ENCODE measurements at places on chromosomes 2 and 18.

GRCh38 chr2:128303911-128304310, 14.8 kb downstream of the HS6ST1 start:
- DNase-seq: no peak

GRCh38 chr2:205058409-205058808, 513.1 kb downstream of the PARD3B start:
- no peak for DNase-seq

- DNase-seq: no peak
Observed at GRCh38 chr18:22322243-22322691, 95.4 kb downstream of the CTAGE1 start.

DNA sequence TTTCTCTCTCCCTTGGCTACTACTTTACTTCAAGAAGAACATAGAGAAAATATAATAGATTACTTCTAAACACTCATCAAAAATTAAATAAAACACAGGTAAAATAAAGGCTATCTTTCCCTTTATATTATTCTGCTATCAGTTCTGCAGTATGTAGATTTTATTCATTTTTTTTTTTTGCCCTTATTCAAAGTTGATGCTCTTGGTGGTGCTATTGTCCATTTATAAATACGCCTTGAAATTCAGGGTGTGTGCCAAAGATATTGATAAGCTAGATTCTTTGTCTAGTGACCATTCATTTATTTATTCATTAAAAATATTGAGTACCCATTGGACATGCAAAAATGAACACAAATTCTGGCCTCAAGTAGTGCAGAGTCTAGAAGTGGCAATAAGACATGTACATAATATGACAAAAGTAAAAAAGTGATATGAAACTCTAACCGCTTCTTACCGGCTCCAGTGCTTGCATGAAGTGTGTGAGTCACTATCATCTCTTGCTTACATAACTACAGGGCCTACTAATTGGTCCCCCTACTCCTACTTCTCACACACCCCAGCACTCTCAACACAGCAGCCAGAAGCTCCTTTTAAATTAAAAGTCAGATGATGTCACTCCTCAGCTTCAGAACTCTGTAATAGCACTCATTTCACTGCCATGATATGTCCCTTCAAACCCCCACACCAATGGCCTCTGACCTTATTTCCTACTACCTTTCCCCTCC, 208.3 kb upstream of the FANCL start:
- no peak for DNase-seq

DNA sequence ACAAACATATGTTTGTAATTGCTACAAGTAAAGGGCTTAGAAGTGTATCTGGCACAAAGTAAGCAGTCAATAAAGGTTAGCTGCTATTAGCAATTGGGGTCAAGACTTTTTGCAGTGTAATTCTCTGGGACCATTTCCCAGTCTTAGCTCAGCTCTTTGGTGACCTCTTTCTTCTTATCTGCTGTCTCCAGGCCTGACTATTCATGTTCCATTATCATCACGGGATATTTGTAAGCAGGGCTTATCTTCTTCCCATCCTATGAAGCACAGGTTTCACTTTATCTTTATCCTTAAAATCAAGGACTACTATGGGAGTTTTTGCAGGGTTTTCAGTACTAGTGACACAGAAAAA, 131.7 kb downstream of the DOCK10 start:
- DNase-seq: no peak

GRCh38 chr18:32469691-32470459, 807 bp downstream of the GAREM1 start:
- no peak for DNase-seq

GRCh38 chr2:145599756-145600155, 1079.8 kb upstream of the ZEB2 start:
- no peak for DNase-seq

- no peak for DNase-seq
Observed at GRCh38 chr18:37398248-37398920, 167.2 kb downstream of the CELF4 start.

DNA sequence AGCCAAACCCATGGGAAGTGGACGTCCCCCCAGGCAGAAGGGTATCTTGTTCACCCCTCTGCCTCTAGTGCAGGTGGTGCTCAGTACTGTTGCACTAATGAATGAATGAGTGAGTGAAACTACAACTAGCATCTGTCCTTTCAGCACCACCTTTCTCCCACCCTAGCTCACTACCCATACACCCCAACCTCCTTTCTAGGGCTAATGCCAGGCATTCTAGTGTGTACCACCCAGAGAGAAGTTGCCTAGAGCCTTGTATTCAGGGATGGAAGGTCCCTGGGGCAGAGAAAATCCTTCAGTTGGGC, 22.5 kb downstream of the CCT7 start:
- no peak for DNase-seq

DNA sequence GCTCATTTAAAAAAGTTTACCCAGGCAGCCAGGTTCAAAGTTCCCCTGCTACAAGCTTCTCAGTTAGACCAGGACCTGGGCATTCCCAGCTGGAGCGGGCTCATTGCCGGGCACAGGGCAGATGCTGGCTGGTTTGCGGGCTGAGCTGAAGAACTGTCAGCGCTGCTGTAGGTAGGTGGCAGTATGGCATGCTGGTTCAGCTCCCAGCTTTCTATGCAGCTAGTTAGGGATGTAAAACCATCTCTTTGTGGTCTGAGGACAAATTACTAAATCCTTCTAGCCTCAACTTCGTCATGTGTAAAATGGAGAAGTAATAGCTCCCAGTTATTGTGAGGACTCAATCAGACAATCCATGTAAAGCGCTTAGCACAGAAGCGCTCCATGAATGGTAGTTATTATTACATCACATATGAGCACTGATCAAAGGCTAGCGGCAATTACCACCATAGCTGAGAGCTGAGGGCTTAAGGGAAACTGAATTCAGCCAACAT, 2.4 kb upstream of the LDLRAD4 start:
- DNase-seq: no peak

DNA sequence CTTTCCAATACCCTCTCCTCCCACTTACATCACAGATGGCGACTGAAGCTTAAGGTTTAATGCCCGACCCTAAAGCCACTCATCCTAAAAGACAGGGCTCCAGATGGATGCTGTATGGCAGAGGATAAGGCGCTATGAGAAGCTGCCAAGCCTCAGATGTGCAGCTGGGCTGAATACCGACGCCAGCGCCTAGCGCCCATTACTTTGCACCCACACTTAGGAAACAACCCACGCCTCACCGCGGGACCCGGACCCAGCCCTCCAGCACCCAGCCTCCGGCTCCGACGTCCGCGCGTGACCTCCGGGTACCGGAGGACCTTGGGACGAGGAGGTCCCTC, 335 bp downstream of the TRAK2 start:
- DNase-seq: no peak

DNA sequence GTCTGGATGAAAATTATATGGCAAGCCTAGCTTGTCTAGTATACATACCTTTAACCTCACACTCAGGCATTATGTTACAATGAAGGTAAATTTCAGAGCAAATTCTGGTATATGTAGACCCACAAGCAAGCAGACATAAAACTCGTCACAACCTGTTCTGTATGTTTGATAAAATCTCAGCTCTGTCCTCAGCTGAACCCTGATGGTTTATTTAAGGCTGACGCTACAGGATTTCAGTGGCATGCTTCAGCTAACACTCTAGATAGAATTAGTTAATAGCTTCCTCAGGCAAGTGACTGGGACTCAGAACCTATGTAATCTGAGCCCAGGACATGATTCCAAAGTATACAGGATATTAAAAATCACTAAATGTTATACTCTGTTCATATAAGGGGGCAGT, 68.2 kb upstream of the MC2R start:
- DNase-seq: no peak

DNA sequence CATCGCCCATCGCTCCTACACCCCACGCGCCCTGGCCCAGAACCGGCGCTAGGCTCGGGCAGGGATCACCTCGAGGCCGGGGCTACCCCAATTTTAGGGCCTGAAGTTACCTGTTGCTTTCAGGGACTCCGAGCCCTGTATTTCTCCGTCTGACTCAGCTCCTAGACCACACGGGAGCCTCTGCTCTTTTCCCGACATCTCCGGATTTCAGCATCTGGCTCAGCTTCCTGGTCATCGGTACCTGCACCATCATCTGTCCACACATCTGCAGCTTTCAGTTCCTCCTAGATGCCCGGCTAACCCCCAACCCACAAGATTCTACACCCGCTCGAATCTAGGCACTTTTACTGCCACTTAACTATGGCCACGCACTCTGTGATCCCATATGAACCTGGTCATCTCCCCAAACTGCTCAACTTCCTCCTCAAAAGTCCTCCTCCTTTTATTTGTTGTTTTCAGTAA, 12.1 kb upstream of the HMSD start:
- no peak for DNase-seq

GRCh38 chr2:128357506-128358370, 39.1 kb upstream of the HS6ST1 start:
- no peak for DNase-seq

- DNase-seq: no peak
Observed at GRCh38 chr2:234448506-234449184, 48.2 kb downstream of the ARL4C start.

DNA sequence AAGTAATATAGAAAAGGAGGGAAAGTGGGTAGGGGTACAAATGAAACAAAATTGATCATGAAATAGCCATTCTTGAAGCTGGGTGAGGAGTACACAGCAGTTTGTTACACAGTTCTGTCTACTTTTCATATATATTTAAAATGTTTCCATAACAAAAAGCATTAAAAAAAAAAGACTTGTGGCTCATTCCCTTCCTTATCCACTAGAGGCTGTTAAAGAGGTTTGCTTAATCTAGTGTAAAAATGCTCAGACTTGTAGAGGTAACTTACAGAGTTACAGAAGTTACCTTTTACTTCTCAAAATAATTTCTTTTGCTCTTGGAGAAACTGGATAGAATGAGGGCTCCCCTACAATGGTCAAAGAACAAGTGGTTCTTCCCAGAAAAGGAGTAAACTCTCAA, 8.1 kb upstream of the WIPF1 start:
- no peak for DNase-seq

- DNase-seq: no peak
Observed at GRCh38 chr18:35335866-35336265, 8.4 kb downstream of the ZNF24 start.

DNA sequence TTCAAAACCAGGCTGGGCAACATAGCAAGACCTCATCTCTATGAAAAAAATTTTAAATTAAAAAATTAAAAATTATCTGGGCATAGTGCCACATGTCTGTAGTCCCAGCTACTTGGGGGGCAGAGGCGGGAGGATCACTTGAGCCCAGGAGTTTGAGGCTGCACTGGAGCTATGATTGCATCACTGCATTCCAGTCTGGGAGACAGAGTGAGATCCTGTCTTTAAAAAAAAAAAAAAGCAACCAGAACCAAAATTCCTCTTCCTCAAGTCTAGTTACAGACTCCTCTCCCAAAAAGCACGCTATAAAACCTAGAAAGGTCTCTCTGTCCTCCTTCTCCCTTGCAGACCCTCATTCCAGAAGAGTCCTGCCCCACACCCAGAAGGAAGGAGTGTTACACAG, 23.9 kb downstream of the TNFAIP6 start:
- DNase-seq: no peak

- DNase-seq: no peak
Observed at GRCh38 chr18:6591491-6591890, 138.0 kb upstream of the ARHGAP28 start.

DNA sequence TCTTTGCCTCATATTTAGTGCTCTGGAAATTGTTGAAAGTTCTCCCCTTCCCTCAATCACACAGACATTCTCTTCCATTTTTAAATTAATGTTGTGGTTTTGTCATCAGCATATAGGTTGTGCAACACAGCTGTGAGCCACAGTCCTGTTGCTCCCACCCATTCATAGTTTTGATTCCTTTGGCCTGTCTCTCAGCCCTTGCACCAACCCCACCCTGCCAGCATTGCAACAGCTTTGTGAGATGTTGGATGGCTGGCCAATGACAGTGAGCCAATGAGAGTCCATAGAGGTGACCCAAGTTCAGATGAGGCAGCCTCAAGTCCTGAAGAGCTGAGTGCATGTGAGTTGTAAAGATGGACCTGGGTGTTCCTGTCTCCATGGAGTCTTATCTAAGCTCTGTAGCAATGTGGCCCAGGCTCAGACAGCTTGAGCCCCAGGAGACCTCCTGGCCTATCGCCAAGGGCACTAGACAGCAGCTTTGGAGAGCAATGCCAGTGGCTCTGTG, 775.5 kb downstream of the RNF144A start:
- DNase-seq: no peak

DNA sequence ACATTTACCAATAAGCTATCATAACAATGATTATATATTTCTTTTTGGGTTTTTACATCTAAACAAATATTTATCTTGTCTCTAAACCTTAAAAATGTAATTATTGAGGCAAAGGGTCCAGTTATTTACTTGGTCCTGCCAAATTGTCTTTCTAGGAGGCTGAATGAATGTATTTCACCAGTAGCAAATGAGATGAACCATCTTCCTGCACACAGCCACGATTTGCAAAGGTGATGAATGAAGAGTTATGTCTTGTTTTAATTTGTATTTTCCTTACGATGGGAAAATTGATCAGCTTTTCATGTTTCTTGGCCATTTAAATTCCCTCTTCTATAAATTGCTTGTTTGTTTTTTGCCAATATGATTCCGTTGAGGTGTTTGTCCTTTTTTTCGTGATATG, 1.4 kb downstream of the SP100 start:
- no peak for DNase-seq

DNA sequence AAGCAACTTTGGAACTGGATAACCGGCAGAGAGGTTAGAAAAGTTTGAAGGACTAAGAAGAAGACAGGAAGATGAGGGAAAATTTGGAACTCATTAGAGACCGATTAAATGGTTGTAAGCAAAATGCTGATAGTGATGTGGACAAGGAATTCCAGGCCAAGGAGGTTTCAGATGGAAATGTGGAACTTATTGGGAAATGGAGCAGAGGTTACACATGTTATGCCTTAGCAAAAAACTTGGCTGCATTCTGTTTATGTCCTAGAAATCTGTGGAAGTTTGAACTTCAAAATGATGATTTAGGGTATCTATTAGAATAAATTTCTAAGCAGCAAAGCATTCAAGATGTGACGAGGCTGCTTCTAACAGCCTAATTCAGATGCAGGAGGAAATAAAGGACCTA, 675.1 kb upstream of the SYT4 start:
- no peak for DNase-seq

DNA sequence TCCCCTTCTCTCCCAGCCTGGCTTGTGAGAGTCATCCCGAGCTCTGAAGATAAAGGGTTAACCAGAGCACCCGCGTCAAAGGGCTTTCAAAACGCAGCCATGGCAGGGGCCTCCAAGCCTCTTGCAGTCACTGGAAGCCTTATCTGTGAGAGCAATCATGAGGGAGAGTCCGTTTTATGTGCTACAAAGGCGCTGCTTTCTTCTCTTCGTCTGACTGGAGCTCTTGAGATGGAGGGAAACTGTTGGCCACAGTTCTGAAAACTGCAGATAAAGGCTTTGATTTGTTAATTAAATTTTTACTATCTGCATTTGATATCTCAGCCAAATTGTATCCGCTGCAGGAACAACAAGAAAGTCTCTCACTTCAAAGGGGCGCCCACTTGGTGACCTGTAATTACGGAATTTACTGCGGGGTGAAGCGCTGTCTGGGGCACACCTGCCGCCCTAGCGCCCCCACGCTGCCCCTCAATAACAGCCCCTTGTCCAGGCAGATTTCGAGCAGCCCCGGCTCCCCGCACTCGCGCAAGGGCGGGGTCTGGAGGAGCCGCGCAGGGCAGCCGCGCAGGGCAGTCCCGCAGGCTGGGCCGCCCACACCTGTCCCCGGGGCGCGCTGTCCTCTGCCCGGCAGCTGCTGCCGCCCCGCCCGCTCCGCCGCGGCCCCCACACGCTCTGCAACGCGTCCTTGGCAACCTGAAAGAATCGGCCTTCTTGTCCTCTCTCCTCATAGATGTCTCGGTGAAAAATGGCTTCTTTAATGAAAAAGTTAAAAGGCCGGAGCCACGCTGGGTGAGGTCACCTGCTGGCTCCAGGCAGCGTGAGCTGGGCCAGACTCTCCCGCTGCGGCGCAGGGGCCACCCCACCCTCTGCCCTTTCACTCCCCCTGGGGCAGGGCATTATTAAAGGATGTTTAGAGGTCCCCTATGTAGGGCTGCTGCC, 217.9 kb downstream of the VAPA start:
- DNase-seq: no peak
